Glomerular endothelial cell (primary cell): ENCODE measurements at places on chromosomes 16 and 17. TPM values are rescaled to one million over a fixed set of nuclear protein-coding genes. Genes with fewer than 3 reads are reported as not detected.

GRCh38 chr16:53542283-53542682 is 39.3 kb upstream of the AKTIP start:
- no peak for DNase-seq

DNA sequence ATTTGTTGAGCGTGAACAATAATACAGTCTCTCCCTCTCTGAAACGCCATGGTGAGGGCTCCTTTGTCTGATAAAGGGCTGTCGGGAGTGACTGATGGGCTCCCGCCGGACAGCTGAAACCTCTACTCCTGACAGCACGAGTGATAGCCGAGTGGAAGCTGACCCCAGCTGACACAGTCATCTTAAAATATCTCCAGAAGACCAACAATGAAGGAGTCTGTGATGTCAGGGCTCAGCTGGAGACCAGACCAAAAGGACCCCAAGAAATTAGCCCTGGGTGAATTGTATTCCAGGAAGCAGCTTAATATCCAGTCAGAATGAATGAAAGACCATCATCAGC is 22.4 kb downstream of the CCDC182 start:
- DNase-seq, result no peak

DNA sequence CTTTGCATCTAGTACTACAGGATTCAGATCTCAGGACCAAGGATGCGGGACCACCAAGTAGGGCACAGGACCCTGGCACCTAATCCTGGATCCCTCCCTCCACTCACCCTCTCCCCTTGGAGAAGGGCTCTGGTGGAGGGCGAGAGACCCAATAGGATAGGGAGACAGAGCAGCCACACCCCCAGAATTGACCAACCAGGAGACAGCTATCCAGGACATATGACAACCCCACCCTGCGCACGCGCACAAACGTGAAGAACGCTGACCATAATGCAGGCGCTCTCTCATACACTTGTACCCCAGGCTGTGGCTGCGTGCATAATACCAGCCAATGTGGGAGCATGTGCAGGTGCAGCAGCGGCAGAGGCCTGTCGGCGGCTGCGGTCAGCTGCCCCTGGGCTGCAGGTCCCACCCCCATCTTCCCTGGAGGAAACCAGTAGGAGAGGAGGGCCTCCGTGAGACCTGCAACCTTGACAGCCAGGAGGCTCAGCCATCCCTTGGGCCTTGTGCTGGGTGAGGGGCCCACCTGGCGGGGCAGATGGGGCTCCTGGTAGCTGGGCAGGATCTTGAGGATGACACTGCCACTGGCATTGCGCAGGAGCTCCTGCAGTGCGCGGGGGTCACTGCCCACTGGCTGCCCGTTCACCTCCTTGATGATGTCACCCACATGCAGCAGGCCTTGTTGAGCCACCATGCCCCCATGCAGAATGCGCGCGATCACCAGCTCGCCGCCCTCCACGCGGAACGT is 25.4 kb downstream of the MPP2 start:
- no peak for DNase-seq

DNA sequence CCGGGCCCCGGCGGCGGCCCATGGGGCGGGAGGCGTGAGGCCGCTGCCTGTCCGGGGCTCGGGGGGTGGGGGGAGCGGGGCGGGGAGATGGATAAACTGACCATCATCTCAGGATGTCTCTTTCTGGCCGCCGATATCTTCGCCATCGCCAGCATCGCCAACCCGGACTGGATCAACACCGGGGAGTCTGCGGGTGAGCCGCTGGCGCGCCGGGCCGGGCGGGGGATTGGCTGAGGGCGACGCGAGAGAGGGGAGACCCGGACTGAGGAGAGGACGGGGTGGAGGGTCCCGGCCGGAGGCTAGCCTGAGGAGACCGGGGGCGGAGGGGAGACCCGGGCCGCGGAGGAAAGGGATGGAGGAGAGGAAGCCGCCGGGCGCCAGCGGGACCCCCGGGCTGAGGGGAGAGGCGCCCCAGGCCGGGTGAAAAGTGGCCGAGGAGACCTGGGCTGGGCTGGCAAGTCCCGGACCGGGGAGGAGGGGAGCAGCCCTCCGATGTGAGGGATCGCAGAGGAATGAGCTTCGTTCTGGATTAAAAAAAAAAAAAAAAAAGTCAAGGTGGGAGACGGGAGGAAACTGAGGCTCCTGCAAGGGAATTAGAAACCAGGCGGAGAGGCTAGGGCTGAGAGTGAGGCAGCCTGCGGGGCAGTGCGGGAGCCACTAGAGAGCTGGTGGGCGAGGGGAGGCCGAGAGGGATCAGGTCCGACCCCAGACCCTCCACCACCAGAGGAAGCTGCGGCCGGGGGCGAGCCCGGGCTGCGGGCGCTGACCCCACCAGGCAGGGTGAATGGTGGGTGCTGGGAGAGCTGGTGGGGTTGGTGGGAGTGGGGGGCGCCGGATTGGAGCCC is 526 bp downstream of the MOSMO start:
- DNase-seq, result no peak

GRCh38 chr16:75256059-75256571 is 4.7 kb upstream of the BCAR1 start:
- DNase-seq, result no peak

DNA sequence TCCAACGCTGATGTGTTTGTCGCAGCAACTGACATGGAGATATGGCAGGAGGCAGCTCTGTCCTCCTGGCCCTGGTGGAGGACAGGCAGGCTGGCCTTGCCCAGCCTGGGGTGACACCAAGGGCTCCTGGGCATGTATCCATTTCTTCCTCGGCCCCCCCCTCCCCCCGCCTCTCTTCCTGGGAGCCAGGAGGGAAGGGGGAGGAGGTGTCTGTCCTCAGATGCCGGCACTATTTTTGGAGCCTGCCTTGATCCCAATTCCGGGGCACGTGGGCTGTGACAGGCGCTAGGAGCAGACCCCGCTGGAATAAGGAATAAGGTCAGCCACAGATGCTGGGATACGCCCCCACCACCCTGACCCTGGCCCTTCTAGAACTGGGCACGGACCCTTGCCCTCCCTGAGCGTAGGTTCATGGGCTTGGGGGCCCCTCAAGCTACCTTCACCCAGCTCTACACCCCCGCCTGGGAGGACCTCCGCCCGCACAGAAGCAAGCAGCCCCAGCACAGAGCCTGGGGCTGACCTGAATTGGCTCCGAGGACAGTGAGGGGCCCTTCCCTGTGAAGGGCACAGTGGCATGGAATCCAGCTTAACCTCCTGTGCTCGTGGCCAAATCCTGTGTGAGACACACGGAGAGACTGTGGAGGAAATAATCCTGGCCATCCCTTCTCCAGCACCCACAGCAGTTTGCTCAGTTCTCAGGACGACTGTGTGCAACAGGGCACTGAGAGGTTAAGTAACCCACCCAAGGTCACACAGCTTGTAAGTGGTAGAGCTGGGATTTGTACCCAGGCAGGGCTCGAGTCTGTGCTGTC is 24.1 kb downstream of the SEC14L5 start:
- DNase-seq, result no peak

PHOSPHO1 gene
- total RNA-seq, result 0.10 TPM in 1 of 2 replicates, not detected in the other

DNA sequence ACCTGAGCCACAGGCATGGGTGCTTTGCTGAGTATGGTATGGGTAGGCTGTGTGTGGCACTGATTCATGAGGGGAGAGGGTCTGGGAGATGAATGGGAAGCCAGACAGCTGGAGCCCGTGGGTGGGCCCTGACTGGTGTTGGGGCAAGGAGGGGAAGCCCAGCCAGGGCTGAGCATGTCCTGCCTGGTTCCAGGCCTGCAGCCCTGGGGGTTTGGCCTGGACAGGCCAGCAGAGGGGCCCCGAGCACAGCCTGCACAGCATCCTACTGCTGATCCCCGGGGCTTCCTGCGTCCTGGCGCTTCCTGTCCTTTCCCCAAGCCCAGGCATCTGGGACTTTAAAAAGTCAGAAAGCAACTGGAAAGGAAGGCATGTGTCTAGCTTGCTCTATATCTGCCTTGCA is 4.6 kb upstream of the MVD start:
- no peak for DNase-seq

DNA sequence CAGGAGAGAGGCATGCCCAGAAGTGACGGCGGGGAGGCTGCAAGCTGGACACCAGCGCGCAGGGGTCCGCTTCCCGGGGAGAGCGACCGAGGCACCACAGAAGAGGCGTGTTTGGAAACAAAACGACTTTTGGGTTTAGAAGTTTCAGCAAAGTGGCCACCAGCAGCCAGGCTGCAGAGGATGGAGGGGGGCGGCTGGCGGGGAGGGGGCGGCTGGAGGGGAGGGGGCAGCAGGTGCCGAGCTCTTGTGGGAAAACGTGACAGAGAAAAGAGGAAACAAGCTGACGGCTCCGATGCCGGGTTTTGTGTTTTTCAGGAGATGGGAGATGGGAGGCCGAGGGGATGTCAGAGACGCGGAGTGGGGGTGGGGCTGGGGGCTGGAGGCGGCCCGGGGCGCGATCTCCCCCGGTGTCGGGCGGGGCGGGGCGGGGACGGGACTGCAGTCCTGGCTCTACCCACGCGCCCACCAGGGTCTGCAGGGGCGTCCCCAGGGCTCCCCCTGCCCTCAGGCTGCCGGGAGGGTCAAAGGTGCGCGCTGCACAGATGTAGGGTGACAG is 32.1 kb upstream of the RPH3AL start:
- no peak for DNase-seq
